Dermis blood vessel endothelial cell (primary cell): ENCODE measurements at places on chromosomes 3 and 15.

GRCh38 chr15:100192097-100193080 is 149.4 kb downstream of the ADAMTS17 start:
- DNase-seq = no peak

DNA sequence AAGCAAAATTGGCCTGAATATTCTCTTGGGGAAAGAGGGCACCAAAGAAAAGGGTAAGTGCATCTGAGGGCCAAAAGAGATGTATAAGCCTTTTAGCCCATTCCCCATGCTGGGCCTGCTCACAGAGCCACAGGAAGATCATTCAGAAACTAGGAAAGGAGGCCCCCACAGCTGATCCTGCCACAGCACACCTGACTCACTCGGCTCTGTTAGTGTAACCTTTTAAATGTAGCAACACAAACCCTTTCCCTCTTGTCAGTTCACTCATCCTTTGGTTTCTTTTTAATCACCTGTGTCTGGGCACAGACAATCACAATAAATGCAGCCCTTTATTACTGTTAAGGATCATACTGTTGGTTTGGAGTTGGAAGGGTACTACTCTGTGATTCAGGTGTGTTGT is 69.9 kb downstream of the PDCD6IP start:
- no peak for DNase-seq

DNA sequence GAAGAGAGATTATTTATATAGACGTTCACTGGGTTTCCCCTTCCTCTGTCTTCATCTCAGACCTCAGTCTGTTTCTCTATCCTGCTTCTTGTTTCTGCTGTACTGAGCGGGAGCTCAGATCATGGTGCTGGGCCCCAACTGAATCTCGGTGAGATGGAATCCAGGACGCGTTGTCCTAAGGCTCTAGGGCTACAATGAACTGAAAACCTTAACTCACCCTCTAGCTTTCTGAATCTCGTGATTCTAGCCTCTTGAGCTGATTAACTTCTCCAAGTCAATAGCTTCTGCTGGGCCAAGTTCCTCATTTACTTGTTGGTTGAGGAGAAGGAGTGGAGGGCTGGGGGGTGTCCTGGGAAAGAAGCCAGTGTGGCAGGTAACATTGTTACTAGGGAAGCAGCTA is 32.7 kb upstream of the MAP3K13 start:
- DNase-seq = no peak

DNA sequence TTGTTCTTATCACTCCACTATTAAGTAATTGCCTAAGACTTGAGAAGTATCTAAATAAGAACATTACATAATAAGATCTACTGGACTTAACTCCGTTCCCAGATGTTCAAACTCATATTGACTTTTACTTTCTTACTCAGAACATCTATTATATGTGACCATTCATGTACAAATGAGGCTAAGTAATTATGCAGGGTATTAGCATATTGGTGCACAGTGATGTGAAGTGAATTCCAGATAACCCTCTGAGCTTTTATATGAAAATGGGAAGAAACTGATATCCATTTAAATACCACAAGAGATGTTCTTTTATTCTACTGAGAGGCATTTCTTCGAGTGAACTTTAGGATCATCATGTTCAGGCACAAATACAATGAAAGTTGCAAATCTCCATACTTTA is 135.7 kb downstream of the ZPLD1 start:
- DNase-seq = no peak

DNA sequence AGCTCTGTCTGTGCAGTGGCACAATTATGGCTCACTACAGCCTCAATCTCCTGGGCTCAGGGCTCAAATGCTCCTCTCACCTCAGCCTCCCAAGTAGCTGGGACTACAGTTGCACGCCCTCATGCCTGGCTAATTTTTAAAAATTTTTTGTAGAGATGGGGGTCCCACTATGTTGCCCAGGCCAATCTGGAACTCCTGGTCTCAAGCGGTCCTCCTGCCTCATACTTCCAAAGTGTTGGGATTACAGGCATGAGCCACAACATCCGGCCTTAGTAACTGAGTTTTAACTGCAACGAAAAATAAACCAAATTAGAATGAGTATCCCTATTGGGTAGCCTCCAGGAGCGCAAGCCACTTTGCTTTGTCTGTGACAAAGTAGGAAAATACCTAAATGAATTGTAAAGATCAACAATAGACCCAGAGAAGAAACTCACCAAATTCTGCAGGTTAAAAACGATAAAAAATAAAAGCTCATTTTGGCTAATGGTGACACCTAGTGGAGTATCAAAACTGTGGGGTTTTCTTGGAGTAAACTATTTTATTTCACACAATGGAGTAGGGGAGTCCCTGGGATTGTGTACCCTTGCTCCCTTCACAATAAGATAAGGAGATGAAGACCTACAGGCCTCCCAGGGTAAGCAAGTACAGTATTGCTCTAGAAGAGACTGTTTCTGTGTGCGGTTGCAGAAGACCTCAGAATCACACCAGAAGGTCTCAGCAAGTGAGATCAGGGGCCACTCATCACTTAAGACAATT is 21.0 kb upstream of the CA12 start:
- peak; percentile 68 for DNase-seq

DNA sequence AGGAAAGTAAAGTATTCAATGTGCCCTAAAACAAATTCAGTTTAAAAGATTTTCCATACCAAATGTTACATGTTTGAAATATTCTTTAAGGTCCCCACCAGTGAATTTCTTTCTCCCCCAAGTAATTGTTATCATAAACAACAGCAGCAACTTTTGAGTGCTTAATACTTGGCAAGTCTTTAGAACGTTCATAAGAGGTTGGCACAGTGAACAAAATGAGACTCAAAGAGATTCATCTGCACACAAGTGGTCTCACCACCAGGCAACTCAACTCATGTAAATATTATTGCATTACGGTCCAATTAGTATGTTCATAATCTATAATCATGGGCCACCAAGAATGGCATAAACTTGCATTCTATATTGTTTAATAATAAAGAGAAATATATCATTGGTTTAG is 98.7 kb downstream of the TBL1XR1 start:
- no peak for DNase-seq

DNA sequence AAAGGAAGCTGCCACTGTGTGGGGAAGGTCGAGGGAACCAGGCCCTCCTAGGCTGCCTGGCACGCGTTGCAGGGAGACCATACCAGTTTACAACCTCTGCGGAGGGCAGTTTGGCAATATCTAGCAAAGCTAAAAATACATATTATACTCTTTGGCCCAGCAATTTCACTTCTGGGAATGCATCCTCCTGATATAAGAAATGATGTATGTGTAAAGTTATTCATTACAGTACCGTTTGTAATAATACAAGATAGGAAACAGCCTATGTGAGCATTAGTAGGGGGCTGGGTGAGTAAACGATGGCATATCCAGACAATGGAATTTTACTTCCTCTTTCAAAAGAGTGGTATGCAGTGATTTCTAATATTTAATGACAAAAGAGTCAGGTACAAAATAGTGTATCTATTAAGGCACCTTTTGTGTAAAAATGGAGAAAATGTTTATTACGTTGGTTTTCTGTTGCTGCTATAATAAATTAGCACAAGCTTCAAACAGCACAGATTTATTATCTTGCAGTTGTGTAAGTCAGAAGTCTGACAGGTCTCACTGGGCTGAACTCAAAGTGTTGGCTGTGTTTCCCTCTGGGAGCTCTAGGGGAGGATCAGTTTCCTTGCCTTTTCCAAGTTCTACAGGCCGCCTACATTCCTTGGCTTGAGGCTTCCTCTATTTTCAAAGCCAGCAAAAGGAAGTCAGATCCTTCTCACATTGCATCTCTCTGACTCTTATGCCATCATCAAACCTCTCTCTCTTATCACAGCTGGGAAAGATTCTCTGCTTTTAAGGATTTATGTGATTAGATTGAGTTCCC is 9.0 kb downstream of the APOD start:
- DNase-seq = no peak

GRCh38 chr3:25479727-25480010 is 51.6 kb downstream of the RARB start:
- DNase-seq = no peak

DNA sequence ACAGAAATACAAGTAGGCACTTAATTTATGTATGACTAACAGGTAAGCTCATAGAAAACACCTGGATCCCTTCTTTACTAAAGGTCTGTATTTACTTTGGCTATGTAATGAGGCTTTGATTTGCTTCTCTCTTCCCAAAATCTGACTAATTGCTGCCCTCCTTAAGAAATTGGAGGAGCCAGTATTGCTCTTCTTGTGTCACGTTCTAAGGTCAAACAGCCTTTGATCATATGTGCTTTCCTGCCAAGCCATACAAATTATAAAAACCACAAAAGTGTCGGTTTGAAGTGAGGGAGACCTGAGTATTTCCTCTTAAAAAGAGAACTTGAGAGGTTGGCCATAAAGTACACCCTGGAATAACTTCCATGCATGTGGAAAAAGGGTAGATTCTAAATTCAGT is 112.1 kb upstream of the MB21D2 start:
- DNase-seq = no peak

- no peak for DNase-seq
Observed at GRCh38 chr3:8223766-8224165, 277.9 kb upstream of the LMCD1 start.

- DNase-seq = no peak
Observed at GRCh38 chr15:71708741-71709140, 101.6 kb upstream of the NR2E3 start.

- DNase-seq = no peak
Observed at GRCh38 chr15:70514251-70514650, 249.1 kb downstream of the UACA start.

DNA sequence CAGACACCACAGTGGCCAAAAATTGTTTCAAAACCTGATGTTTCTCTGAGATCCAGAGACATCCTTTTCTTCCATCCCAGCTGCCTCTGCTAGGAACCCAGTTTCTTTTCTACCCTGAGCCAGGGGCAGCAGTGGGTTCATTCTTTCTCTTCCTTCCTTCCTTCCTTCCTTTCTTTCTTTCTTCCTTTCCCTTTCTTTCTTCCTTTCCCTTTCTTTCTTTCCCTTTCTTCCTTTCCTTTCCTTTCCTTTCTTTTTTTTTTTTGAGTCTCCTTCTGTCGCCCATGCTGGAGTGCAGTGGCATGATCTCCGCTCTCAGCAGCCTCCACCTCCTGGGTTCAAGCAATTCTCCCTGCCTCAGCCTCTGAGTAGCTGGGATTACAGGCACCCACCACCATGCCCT is 30.7 kb upstream of the COPG1 start:
- no peak for DNase-seq

GRCh38 chr3:175057401-175057800 is 198.3 kb downstream of the NAALADL2 start:
- no peak for DNase-seq

DNA sequence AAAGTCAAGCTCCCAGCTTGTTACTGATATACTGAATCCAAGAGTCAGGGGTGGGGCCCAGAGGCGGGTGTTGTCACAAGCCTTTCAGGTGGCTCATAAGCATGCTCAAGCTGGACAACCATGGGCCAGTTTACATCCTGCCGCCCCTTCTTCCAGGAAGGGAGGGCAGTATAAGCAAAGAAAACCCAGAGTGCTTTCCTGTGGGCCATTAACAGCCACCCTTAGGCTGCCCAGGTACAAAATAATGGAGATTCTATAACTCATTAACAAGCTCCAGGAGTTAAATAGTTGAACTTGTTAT is 183.2 kb downstream of the NTRK3 start:
- DNase-seq = no peak

GRCh38 chr3:126957776-126958637 is 24.9 kb upstream of the PLXNA1 start:
- no peak for DNase-seq

GRCh38 chr3:118075873-118076272 is 958.8 kb downstream of the IGSF11 start:
- no peak for DNase-seq

DNA sequence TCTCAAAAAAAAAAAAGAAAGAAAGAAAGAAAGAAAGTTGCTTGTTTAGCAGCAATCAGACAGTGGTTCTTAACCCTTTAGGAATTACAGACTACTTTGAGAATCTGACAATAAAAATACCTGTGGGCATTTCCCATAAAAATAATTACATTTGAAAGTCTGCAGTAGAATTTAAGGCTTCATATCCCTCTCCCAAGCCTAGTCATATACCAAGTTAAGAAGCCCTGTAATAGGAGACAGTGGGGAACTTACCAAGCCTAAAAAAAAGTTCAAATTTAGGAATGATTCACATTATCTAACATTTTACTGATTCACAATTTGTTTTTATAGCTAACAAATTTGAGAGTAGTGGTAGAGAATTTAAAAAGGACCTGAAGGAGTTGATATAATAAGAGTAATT is 47.5 kb downstream of the LRRFIP2 start:
- DNase-seq = no peak

DNA sequence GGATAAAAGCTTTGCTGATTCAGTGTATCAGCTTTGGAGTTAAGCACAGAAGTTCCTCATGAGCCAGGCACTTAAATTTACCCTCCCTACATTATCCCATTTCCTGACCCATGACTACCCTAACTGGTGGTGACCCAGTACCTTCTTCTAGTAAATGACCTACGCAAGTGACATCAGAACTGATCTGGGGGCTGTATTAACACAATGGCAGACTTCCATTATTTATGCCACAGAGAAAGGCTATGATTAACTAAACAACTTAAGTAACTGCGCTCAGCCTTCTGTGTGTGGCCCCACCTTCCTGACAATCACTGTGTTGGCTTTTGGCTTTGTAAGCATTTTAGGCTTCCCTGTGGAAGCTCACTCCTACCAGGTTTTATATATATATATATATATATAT is 1.9 kb downstream of the MB21D2 start:
- DNase-seq = no peak

GRCh38 chr3:58066842-58067241 is 58.6 kb downstream of the FLNB start:
- DNase-seq = no peak

- DNase-seq = no peak
Observed at GRCh38 chr3:30203301-30203700, 403.1 kb upstream of the TGFBR2 start.

- no peak for DNase-seq
Observed at GRCh38 chr15:62832231-62832630, 210.3 kb upstream of the TPM1 start.

- DNase-seq = peak; percentile 83
Observed at GRCh38 chr3:124263168-124263567, 271.2 kb upstream of the ROPN1 start.

DNA sequence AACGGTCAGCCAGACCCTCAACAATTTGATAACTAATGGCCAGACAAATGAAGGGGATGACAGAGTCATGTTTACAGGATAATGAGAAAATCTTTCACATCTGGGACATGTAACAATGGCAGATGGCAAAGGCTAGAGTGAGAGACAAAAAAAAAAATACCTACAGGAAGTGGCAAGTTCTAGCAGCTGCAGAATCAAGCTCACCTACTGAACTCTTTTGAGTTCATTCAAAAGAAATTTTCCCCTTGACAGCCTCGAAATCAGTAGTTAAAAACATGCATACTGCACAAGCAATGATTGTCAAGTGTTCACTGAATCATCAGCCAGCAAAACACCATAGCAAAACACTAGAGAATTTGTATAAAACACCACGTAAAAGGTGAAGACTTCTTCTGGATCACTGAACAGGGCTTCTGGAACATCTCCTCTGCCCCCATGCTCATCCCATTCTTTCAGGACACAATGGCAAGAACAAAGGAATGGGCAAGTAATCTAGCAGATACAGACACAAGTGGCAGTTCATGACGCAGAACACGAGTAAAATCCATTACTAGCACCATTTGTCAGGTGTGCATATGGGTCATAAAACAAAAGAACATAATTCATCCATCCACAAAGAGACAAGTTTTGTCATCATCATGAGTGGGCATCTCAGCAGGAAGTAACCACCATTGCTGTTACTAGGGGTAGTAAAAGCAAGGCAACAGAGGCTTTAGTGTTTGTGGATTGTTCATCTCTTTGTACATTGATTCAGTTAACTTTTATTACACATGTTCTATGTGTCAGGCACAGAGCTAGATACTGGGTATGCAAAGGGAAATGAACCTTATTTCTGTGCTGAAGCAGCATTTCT is 13.8 kb upstream of the KCNMB2 start:
- no peak for DNase-seq
